Peyer's patch (tissue), 4 donors: ENCODE measurements at places on chromosomes 12 and 14. TPM values are rescaled to one million over a fixed set of nuclear protein-coding genes. Genes with fewer than 3 reads are reported as not detected.

GRCh38 chr12:66279123-66279712 lies 23.1 kb upstream of the HELB start:
- no peak for DNase-seq

GRCh38 chr12:104063712-104064030 lies 660 bp upstream of the HCFC2 start:
- no peak for DNase-seq

GRCh38 chr12:111111681-111112080 lies 191.3 kb upstream of the MYL2 start:
- DNase-seq: no peak

- no peak for DNase-seq
Observed at GRCh38 chr12:50085615-50086072, 502 bp downstream of the SMARCD1 start.

GRCh38 chr14:39722547-39723273 lies 290.5 kb upstream of the FBXO33 start:
- DNase-seq: no peak

DNA sequence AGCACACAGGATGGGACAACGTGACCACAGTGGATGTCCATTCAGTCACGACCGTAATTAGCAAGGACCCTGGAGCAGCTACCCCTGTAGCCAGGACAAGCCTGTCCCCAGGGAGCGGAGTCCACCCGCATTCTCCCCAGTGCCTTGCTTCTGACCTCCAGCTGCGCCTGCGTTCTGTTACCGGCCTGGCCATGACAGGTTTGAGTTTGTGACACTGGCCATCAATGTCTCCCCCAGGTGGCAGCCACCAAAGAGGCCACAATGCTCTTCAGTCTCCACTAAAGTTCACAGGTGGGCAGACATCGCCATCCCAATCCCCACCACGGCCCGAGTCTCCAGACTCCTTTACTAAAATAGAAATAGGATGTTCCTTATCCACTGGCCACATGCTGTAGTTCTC lies 96.7 kb downstream of the TMEM132D start:
- no peak for DNase-seq

- no peak for DNase-seq
Observed at GRCh38 chr12:108784270-108784669, 53.0 kb upstream of the CORO1C start.

DNA sequence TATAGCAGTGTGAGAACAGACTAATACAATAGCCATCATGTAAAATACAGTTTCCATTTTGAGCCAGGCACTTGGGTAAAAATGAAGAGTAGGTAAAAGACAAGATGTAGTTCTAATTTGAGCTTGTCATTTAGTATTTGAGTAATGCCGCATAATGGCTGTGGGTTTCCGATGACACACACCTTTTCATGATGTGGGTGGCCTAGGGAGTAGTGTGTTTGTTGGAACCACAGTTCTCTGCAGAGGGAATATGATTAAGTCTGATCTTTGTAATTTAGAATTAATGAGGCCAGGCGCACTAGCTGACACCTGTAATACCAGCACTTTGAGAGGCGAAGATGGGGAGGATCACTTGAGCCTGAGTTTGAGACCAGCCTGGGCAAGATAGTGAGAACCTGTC lies 61.8 kb downstream of the RCOR1 start:
- no peak for DNase-seq

Gene MARCHF9
- total RNA-seq: 10.0 TPM

Gene SYT1
- total RNA-seq: 4.1 TPM

Gene PTCSC3
- total RNA-seq: not detected

Gene IL23A
- not detected for total RNA-seq
